CD4-positive, alpha-beta T cell (primary cell): ENCODE measurements at places on chromosomes 16 and 17. TPM values are rescaled to one million over a fixed set of nuclear protein-coding genes. Genes with fewer than 3 reads are reported as not detected.
A peak's percentile ranks its signal among the peaks of the same experiment; 100 is the strongest.

- DNase-seq = no peak
- no peaks in the 10 kb centered on the region for H3K4me1 ChIP-seq
- no peak overlapping the region for H3K27ac ChIP-seq
- peaks cover 40% of the 10 kb centered on the region for H3K36me3 ChIP-seq
- H3K4me3 ChIP-seq = no peak overlapping the region
- no peaks in the 10 kb centered on the region for H3K27me3 ChIP-seq
Measured at GRCh38 chr17:36504156-36504545, 17.7 kb downstream of the ZNHIT3 start.

- peak overlapping the region; percentile 22 for H3K4me3 ChIP-seq
- DNase-seq = peak; percentile 61
- no peaks in the 10 kb centered on the region for H3K36me3 ChIP-seq
- no peak overlapping the region for H3K27ac ChIP-seq
- peaks cover 27% of the 10 kb centered on the region for H3K27me3 ChIP-seq
Measured at GRCh38 chr17:38508954-38509771, 80.9 kb downstream of the ARHGAP23 start.

DNA sequence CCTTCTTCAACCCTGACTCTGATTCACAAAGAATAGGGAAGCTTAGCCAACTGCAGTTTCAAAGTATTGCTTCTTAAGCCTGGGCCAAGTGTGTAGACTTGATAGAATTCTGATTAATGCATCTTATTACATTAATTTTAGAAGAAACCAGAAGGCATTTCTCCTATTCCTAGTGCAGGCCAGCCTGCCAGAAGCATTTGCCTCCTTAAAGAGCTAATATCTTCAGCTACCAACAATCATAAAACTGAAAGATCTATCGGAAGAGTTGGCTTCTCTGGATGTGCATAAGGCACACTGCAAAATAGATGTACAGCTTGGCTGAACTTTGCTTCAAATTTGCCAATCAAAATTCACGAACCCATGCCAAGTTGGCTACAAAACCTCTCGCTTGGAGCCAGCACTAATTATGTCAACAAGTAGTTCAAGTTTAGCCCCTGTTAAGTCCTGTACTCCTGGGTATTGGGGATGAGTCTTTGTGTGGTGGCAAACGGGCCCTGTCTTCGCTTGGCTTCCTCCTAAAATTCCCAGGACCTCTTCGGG is 717.8 kb downstream of the WWOX start:
- H3K4me3 ChIP-seq = no peak overlapping the region
- DNase-seq = no peak
- H3K4me1 ChIP-seq = no peaks in the 10 kb centered on the region
- no peaks in the 10 kb centered on the region for H3K27me3 ChIP-seq
- no peaks in the 10 kb centered on the region for H3K36me3 ChIP-seq

GRCh38 chr16:59330019-59330670 is 596.0 kb upstream of the GOT2 start:
- no peaks in the 10 kb centered on the region for H3K27me3 ChIP-seq
- H3K27ac ChIP-seq = no peak overlapping the region
- no peaks in the 10 kb centered on the region for H3K36me3 ChIP-seq
- H3K4me3 ChIP-seq = no peak overlapping the region

DNA sequence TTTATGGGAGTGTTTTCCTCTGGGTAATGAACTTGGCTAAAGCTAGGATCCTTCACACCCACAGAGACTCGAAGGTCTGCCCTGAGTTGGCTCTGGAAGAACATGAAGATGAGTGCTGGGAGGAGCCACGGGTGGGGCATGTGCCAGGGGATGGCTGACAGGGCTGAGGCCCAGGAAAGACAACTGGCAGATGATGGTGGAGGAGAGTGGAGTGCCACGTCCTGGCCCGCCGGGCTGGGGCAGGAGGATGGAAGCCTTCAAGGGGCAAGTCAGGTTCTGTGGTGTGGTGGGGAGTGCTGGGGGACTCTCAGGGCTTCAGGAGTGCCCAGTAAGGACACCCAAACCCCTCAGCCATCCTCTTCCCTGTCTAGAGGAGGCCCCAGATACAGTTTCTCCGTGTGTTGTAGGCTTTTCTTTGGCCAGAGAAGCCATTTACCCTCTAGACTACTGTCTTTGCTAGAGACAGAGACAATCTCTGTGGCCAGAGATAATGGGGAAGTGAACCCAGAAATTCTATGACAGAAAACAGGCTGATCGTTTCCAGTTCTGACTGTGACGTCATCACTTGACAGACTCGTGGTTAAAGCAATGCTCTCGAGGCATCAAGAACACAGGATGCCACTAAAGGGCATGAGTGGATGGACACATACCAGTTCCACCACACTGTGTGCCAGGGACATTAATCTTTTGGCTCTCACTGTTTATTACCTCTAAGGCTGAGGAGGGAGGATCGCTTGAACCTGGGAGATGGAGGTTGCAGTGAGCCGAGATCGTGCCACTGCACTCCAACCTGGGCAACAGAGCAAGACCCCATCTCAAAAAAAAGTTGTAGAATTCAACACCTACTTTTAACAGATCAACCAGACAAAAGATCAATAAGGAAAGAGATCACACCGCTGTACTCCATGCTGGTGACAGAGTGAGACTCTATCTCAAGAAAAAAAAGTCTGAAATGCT is 18.6 kb upstream of the SLC5A10 start:
- H3K27ac ChIP-seq = no peak overlapping the region
- no peaks in the 10 kb centered on the region for H3K27me3 ChIP-seq
- H3K4me1 ChIP-seq = peaks cover 17% of the 10 kb centered on the region

Gene NUDT16L1
- total RNA-seq = 78.9 TPM

Gene C1QTNF8
- total RNA-seq = not detected

DNA sequence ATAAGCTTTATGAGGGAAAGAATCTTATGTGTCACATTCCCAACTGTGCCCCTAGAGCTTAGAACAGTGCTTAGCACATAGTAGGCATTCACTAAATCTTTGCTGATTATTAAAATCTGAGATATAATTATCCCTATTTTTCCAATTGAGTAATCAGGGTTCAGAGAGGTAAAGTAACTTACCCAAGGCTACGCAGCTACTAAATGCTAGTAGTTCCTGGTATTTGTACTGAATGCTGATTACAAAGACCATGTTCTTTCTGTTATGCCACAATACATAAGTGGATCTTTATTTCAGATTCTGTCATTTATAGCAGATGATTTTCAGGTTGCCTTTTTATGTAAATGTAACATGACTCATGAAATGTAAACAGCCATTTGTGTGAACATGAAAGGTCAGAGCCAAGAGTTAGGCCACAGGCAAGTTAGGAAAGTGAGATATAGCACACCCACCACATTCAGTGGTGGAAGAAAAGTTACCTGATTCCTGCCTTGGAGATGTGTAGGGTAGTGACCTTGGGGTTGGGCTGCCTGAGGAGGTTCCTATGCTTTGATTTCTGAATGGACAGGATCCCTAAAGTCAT is 77.2 kb downstream of the FTO start:
- H3K4me1 ChIP-seq = no peaks in the 10 kb centered on the region
- no peaks in the 10 kb centered on the region for H3K27me3 ChIP-seq
- H3K27ac ChIP-seq = no peak overlapping the region

- H3K36me3 ChIP-seq = no peaks in the 10 kb centered on the region
- no peak overlapping the region for H3K27ac ChIP-seq
- no peak overlapping the region for H3K4me3 ChIP-seq
- H3K27me3 ChIP-seq = no peaks in the 10 kb centered on the region
- DNase-seq = no peak
Measured at GRCh38 chr16:19809121-19809635, 75.5 kb downstream of the GPRC5B start.

DNA sequence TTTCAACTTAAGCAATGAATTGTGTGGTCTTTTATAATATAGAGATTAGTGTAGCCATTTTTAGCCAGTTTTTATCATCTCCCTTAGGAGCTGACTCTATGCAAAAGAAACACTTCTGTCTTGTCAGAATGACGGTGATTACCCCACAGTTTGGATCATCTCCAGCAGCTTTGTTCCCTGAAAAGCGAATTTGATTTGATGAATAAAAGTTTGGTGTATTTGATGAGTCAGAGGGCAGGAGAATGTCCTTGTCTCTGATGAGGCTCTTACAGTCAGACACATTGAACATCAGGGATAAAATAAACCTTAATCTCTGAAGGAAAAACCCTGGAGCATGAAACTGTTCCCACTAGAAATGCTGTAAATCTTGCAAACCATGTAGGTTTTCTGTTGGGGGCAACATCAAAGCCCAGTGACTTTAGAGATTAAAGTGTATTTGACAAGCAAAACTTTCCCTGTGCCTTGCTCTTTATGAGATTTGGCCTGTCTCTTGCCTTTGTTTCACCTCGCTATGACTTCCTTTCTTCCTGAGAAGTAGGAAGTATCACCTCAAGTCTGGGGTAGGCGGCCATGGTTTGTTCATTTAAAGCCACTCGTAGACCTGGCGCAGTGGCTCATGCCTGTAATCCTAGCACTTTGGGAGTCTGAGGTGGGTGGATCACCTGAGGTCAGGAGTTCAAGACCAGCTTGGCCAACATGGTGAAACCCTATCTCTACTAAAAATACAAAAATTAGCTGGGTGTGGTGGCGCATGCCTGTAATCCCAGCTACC is 209.3 kb downstream of the FTO start:
- DNase-seq = no peak
- no peak overlapping the region for H3K4me3 ChIP-seq
- no peaks in the 10 kb centered on the region for H3K36me3 ChIP-seq
- H3K27me3 ChIP-seq = no peaks in the 10 kb centered on the region
- H3K4me1 ChIP-seq = peaks cover 19% of the 10 kb centered on the region

Gene KRTAP4-1
- total RNA-seq = not detected

Gene WFDC1
- not detected for total RNA-seq

DNA sequence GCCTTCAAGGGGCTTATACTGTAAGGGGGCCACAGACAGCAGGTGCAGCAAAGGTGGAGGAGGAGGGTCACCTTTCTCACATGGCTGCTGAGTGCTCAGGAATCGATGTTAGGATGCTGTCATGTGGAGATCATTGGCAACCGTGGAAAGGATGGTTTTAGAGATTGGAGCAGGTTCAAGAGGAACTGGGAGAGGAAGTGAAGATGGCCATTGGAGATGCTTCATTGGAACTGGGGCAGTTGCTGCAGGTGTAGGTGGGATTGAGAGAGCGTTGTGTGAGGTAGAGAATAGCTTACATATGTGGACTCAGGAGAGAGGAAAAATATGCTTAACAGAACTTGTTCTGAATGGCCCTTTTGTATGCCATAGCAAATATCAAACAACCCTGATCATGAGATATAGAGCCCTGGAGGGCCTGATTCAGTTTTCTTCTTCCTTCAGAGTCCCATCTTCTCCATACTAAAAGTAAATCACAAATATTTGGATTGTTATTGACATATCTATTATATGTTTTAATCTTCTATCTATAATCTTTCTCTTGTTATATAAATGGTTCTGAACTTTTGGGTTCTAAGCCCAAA is 40.8 kb downstream of the LDHD start:
- peak overlapping the region; percentile 32 for H3K4me3 ChIP-seq
- no peaks in the 10 kb centered on the region for H3K36me3 ChIP-seq
- peak overlapping the region; percentile 41 for H3K27ac ChIP-seq

- peaks cover 1% of the 10 kb centered on the region for H3K36me3 ChIP-seq
- no peaks in the 10 kb centered on the region for H3K27me3 ChIP-seq
- peak; percentile 15 for DNase-seq
- H3K4me1 ChIP-seq = peaks cover 29% of the 10 kb centered on the region
Measured at GRCh38 chr16:57736419-57737351, 1.1 kb downstream of the KATNB1 start.

DNA sequence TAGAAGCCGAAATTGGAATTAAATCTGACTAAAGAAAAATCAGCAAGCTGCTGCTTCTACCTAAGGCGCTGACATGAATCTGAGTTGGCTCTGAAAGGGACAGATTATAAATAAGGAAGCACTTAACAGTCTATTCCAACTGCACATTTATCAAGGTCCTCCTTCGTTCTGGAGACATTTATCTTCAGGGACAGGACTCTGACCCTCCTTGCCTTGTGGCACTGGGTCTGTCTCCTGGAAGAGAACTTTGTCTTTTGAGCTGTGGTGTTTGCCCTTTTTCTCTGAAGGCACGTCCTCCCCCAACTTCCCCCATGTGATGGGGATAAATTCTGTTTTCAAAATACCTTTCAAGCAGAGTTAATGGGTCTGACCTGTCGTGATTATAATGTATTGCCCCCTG is 47.0 kb upstream of the MARCHF10 start:
- no peaks in the 10 kb centered on the region for H3K4me1 ChIP-seq
- no peak overlapping the region for H3K4me3 ChIP-seq
- H3K36me3 ChIP-seq = no peaks in the 10 kb centered on the region

DNA sequence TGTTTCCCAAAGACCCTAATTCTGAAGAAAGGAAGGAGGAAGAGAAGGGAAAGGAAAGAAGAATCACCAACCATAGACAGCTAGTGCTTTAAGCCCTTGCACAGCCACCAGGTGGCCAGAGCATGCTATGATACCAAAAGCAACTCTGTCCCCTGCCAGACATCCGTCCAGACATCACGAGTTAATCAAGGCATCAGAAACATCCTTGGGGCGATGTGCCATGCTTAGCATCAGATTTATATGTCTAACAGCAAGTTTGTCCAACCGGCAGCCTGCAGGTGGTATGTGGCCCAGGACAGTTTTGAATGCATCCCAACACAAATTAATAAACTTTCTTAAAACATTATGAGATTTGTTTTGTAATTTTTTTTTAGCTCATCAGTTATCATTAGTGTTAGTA is 2.9 kb upstream of the CRYBA1 start:
- no peaks in the 10 kb centered on the region for H3K4me1 ChIP-seq
- H3K27ac ChIP-seq = no peak overlapping the region
- no peak overlapping the region for H3K4me3 ChIP-seq
- no peaks in the 10 kb centered on the region for H3K27me3 ChIP-seq
- DNase-seq = no peak
